IPS DF 19.7 (cell line): ENCODE measurements at places on chromosomes 16 and 17.

DNA sequence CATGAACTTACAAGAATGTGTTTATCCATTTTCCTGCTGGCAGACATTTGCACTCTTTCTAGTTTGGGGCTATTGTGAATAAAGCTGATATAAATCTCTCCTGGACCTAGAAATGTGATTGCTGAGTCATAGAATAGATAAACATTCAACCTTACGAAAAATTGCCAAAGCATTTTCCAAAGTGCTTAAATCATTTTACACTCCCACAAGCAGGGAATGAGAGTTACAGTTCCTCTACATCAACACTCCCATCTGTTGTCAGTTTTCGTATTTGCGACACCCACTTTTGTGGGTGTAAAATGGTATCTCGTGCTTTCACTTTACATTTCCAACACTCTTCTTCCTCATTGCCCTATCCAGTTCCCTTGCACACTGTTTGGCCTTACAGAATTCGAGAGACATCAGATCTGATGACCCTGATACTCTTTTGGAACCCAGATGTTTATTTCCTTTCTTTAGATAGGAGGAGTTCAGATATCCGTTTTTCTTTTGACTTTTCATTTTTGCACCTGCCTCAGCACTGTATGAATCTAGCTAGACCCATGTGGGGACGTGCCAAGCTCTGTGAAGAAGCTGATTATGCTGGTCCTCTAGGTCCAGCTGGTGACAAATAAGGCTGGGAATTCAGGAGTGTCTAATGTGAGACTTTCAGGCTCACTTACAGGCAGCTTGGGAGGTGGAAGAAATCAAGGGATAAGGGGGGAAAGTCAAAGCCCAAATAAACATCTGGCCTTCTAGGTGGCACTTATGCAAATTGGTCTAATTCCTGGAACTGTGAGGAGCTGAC is 14.0 kb downstream of the SOX9 start:
- no peak for DNase-seq

- DNase-seq: no peak
Measured at GRCh38 chr16:2183671-2184070, 12.7 kb downstream of the CASKIN1 start.

- DNase-seq: no peak
Measured at GRCh38 chr16:68389750-68390371, 58.4 kb downstream of the SMPD3 start.

DNA sequence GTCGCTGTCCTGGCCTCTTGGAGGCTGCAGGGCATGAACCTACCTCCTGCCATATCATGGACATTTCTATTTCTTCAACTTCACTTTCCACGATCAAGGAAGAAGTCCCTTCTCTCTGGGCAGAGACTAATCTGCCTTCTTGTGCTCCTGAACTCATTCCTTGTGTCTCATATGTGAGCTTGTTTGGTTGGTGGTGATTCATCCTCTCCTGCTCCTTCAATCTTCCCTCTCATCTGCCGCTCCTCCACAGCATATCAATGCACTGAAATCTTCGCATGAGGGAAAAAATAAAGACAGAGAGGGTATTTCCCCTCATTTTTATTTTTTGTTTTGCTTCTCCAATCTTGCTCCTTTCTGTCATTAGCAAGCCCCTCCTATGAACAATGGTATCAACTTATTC is 571.7 kb upstream of the GOT2 start:
- no peak for DNase-seq

GRCh38 chr17:71936977-71937376 is 183.8 kb upstream of the SOX9 start:
- DNase-seq: no peak

DNA sequence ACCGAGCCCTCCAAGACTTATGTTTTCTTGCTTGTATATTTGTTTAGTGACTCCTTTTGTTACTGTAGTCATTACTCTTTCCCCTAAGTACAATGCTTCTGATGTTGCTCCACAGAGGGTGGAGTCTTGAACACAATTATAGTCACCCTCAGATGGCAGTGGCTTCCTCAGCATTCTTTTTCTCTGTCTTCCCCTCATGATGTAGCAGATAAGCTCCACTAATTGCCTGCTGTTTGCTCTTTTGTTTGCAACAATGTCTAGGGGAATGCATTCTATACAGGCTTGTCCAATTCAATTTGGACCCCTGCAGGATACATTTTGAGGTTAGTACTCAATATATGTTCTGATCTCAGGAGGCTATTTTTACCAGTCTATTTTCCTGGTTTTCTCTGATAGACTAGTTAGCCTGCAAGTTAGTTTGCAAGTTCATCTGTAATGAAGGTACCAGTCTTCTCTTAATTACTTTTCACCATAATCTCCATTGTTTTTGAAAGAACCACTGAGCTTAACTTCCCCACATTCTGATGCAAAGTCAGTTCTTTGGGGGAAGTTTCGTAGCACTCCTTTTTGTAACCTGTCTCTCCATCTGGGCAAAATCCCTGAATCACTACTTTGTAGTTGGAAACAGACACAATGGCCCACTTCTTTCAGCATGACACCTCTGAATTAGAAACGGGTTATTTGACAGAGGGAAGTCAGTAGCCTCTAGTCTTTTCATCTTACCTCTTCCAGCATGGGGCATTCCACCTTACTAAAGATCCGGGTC is 1509.2 kb downstream of the CDH11 start:
- no peak for DNase-seq

DNA sequence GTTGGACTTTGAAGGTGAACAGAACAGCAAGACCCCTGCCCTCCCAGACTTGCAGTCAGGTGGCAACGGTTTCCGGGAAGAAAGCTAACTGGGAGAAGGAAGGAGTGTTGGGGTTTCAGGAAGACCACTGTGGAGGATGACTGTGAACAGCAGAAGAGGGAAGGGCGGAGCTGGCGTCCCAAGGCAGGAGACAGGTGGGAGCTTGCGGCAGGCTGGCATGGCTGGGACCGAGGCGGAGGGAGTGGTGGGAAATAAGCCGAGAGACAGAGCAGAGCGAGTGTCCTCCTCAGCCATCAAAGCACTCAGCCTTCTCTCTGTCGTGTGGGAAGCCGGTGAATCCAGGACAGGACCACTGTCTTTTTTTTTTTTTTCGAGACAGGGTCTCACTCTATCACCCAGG is 108.5 kb upstream of the CACNG5 start:
- no peak for DNase-seq

DNA sequence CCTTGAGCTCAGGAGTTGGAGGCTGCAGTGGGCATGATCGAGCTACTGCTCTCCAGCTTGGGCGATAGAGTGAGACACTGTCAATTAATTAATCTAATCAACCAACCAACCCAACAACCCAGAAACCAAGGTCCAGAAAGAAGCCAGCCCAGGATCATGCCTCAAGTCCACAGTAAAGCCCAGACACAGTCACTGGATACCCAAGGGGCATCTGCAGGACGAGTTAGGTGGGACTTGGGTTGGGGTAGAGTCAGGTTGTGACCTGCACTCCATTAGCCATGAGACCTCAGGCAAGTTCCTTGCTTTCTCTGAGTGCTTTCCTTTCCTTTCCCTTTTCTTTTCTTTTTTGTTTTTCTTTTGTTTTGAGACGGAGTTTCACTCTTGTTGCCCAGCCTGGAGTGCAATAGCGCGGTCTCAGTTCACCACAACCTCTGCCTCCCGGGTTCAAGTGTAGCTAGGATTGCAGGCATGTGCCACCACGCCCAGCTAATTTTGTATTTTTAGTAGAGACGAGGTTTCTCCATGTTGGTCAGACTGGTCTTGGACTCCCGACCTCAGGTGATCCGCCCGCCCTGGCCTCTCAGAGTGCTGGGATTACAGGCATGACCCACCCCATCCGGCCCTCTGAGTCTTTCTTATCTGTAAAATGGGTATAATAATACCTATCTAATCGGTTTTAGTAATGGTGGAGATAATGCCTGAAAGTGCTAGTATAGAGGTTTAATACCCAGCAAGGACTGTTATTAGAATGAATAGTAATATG is 3.5 kb upstream of the HSD17B1 start:
- DNase-seq: no peak

DNA sequence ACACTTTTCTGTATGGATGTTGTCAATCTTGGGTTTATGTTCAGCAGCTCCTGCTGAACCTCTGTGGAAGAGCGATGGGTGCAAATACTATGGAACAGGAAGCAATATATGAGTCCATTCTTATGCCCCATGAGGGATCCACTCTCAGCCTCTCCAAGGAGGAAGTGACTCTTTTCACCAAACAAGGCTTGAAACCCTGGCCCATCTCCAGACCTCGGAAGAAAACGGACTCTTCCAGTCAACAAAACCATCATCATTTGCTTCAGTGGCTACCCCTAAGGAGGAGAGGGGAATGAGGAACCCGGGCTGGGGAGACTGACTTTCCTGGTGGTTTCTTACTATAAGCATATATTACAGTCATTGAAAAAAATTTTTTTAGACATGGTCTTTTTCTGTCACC is 206.2 kb downstream of the AXIN2 start:
- no peak for DNase-seq

GRCh38 chr17:82974136-82974952 is 105.1 kb upstream of the METRNL start:
- DNase-seq: no peak

- no peak for DNase-seq
Measured at GRCh38 chr17:78238823-78239488, 7.5 kb downstream of the TMEM235 start.

GRCh38 chr17:38926293-38927070 is 1.1 kb downstream of the LASP1NB start:
- no peak for DNase-seq

GRCh38 chr17:76569607-76570279 is 15.9 kb downstream of the ST6GALNAC2 start:
- no peak for DNase-seq

- no peak for DNase-seq
Measured at GRCh38 chr17:33113276-33113990, 121.8 kb downstream of the SPACA3 start.

DNA sequence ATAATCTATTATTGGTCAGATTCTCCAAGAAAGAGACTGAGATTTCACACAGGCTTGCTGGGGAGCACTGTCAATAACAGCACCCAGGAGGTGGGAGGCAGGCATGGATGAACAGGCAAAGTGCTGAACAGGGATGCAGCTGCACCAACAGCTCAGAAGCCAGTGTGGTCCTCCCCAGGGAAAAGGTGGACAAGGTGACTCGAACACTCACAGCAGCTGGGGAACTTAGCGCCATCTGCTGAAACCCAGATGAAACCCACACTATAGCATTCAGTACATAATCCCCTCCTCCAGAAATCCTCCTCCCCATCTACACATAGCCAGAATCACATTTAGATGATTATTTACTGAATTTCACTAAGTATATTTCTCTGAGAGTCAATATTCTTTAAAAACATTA is 255.2 kb upstream of the WSB1 start:
- no peak for DNase-seq

GRCh38 chr17:17491031-17491471 is 5.1 kb downstream of the RASD1 start:
- DNase-seq: no peak

- no peak for DNase-seq
Measured at GRCh38 chr16:55015181-55015913, 84.7 kb downstream of the IRX5 start.

GRCh38 chr16:78363843-78364555 is 264.5 kb downstream of the WWOX start:
- no peak for DNase-seq

DNA sequence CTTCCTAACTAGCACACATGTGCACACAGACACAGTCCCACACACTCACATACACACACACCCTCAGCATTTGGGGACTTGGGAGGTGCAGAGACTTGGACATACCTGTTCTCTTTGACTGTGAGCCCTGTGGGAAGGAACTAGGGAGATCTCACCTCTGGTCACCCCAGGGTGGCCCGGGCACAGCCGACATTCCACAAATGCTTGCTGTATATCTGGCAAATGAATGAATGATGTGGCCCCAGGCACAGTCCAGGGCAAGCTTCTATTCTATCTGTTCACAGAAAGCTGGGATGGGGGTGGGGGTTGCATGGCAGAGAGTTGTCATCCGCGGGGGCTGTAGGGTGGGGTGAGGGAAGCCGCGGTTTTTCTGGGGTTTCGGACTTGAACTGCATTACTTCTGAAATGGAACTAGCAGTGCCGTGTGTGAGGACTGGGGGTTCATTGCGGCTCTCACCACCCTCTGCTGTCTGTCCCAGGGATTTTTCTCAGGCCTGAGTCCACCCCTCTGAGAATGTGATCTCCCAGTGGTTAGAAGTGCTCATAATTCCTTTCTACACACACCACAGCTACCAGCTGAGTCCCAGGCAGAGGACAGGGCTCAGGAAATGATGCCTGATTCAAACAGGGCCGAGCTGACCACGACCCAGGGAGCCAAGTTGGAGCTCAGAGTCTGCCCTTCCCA is 3.3 kb upstream of the RIPOR1 start:
- no peak for DNase-seq

- DNase-seq: no peak
Measured at GRCh38 chr16:66399031-66399430, 28.1 kb upstream of the BEAN1 start.

GRCh38 chr17:61144137-61144536 is 255.5 kb upstream of the TBX2 start:
- DNase-seq: no peak

- no peak for DNase-seq
Measured at GRCh38 chr16:54171626-54172537, 114.7 kb downstream of the IRX3 start.

DNA sequence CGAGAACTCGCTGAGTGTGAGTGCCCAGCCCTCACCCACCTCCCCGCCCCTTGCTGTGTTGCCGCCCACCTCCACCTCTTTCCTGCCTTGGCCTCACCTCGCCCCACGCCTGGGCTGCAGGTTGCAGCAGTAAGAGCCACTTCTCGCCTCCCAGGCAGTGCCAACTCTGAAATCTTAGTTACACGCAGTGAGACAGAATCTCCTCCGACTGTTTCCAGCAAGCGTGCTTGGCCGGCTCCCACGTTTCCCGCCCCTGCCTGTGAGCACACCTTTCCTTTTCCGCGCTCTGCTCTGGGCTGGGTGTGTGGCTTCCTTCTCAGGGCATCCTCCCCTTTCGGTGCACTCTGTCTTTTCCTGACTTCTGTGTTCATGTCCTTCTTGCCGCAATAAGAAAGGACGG is 5.7 kb downstream of the ENGASE start:
- DNase-seq: no peak

GRCh38 chr16:59042301-59042700 is 308.2 kb upstream of the GOT2 start:
- DNase-seq: no peak

- no peak for DNase-seq
Measured at GRCh38 chr16:89443727-89444084, 46.7 kb downstream of the ANKRD11 start.

- no peak for DNase-seq
Measured at GRCh38 chr16:17330044-17330443, 140.7 kb downstream of the XYLT1 start.

DNA sequence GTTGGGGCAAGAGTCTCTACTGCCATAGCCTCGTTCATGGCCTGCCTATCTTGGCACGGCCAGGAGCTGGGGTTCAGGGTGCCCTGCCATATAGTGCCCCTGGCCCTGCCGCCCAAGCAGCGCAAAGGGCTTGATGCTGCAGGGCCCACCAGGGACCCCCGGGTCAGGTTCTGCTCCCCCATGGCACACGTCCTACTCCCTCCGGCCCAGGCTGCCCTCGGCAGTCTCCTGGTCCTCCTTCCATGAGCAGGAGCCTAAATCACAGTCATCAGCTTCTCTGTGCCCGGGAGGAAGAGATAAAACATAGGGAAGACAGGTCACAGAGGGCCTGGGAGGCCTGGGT is 55.9 kb upstream of the MTSS2 start:
- no peak for DNase-seq
